ENCODE measurements at places on chromosomes 4 and X. TPM values are rescaled to one million over a fixed set of nuclear protein-coding genes. Genes with fewer than 3 reads are reported as not detected.

GRCh38 chr4:67006791-67007190 is 538.5 kb downstream of the CENPC start:
- no peak for DNase-seq

KLB gene
- 7.4 TPM for total RNA-seq

DNA sequence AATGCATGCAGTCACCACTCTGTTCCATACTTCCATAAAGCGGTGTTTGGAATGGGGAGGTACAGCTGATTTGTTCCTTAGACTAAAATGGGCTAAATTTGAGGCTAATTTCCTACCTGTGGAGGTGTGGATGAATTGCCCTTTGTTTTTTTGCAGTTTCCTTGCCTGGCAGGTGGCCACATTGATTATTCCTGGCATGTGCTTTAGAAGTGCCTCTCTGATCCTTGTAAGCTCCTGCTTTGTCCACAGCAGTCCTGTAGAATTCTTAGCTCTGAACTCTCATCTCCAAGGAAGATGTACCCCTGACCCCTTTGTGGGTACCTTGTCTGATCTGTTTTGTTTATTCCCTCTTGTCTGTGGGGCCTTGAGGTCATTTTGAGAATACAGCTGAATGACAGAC is 136.8 kb downstream of the ADGRL3 start:
- DNase-seq: no peak

- DNase-seq: no peak
Measured at GRCh38 chr4:11765849-11766453, 337.3 kb upstream of the HS3ST1 start.

ATP7A gene
- 9.2 TPM for total RNA-seq

GRCh38 chr4:126533146-126533805 is 1099.5 kb upstream of the INTU start:
- DNase-seq: no peak

DNA sequence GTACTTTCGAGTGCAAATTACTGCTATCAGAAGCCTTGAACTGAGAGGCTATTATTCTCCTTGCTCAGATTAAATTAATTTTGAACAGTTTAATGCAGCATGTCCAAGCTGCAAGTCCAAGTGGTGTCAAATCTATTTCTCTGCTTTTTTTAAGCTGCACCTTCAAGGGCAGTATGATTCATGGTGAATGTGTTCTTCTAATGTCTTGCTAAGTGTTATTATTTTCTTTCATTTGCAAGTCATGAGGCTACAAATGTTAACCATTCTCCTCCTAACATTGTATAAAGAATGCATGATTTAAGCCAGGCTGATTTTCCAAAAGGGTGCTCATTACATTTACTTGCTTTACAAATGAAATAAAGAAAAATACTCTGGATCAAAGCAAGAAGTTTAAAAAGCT is 200.4 kb downstream of the TEX13C start:
- no peak for DNase-seq

- DNase-seq: no peak
Measured at GRCh38 chr4:160371446-160371845, 1268.6 kb downstream of the RAPGEF2 start.

DNA sequence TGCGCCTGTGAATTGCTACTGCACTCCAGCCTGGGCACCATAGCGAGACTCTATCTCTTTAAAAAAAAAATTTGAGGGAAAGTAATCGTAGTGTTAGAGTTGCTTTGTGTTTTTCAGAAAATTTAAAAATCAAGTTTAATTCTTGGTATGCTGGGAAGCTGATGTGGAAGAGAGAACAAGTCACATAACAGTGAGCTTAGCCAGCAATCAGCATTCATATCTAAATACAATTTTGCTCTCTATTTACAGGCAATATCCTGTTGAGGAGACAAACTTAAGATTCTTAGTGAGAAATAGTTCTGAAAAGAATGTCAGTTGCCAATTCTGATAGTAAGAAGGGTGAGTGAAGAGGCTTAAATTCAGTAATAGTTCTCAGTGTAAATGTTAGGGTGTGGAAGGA is 9.6 kb upstream of the NDUFC1 start:
- no peak for DNase-seq

- no peak for DNase-seq
Measured at GRCh38 chrX:111284631-111285293, 14.5 kb upstream of the CAPN6 start.

DNA sequence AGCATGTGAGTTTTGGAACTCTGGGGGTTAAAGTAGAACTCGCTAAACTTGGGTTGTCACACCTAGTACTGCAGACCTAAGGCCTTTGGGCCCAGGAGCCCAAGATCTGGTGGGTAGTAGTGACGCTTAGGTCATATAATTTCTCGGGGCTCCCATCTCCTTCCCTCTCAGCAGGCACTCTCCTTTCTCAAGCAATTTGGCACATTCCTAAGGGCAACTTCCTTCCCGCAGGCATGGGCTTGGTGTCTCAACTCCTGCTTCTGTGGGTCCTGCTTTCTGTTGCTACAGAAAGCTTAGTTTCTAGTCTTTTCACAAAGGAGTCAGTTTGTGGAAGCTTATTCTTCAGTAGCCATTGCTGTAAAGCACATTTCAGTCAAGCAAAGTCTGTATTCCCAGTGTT is 10.4 kb upstream of the EDA start:
- no peak for DNase-seq

DNA sequence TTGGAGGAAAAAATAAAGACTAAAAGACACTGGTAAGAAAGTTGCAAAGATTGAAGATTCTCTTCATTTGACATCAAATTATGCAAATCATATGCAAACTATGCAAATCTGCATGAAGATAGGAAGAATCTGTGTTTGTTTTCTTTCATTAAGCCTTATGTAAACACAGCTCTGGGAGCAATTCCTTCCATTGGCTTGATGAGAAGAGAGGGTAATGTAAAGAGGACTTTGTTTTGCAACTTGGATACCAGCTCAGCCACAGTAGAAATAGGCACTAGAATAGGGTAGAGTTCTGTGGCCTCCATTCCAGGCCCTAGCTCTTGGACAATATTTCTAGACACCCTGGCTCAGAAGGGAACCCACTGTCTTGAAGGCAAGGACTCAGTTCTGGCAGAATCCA is 388.4 kb upstream of the RASGEF1B start:
- no peak for DNase-seq

HHIP gene
- 0.06 TPM for total RNA-seq
